ENCODE measurements at places on chromosomes 4 and X. TPM values are rescaled to one million over a fixed set of nuclear protein-coding genes. Genes with fewer than 3 reads are reported as not detected.
A peak's percentile ranks its signal among the peaks of the same experiment; 100 is the strongest.

DNA sequence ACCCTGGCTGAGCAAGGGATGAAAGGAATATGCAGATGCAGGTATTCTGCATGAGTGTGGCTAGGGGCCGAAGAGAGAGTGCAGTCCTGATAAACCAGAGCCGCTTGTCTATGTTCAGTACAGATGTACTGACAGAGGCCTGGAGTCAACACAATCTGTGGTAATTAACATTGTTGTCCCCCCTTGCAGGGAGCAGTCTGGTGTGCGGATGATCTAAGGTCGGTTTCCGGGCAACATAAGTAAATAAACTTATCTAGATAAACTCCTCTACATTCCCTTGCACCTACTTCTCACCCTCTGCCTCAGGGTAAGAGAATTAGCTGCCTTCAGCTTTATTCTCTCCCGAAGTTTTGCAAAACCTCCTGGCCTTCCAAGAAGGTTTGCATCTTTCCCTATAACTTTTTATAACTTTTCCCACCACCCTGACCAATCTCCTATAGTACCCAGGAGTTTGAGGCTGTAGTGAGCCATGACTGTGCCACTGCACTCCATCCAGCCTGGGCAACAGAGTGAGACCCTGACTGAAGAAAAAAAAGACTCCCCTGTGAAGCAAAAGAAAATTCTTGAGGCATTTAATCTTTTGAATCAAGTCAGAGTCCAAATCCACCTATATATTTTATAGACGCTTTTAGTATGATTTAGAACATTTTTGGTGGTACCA lies 26.6 kb downstream of the SNX25 start:
- H3K4me3 ChIP-seq = no peak overlapping the region
- H3K36me3 ChIP-seq = peaks cover 9% of the 10 kb centered on the region
- H3K4me1 ChIP-seq = peaks cover 29% of the 10 kb centered on the region
- DNase-seq = no peak

DNA sequence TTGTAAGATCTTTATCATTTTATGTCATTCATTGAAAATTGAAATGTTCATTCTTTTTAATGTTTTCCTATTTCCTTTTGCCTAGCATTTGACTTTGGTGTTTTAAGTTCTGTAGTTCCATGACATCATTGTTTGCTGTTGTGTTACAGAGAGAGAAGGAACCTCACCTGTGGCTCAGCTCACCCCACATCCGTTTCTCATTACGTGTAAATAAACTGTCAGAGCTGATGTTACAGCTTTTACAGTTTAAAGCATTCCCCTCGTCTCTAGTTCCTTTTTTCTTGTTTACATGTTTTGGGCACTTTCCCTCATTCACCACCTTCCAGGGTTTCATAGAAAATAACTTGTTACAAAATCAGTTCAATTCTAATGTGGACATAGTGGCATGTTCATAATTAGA lies 137.2 kb downstream of the FNIP2 start:
- no peak overlapping the region for H3K4me3 ChIP-seq
- DNase-seq = peak; percentile 20
- H3K27me3 ChIP-seq = no peaks in the 10 kb centered on the region
- H3K36me3 ChIP-seq = peaks cover 12% of the 10 kb centered on the region

Gene ZDHHC15
- 0.23 TPM for total RNA-seq

DNA sequence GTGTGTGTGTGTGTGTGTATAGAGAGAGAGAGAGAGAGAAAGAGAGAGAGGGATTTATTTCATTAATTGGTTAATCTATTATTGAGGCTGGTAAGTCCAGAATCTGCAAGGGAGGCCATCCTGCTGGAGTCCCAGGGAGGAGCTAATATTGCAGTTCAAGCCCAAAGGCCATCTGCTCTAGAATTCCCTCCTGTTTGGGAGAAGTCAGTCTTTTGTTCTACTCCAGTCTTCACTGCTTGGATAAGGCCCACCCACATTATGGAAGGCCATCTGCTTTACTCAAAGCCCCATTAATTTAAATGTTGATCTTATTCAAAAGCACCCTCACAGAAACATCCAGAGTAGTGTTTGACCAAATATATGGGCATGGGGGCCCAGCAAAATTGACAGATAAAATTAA lies 317.5 kb upstream of the RASGEF1B start:
- H3K36me3 ChIP-seq = no peaks in the 10 kb centered on the region
- no peak for DNase-seq
- peaks cover 21% of the 10 kb centered on the region for H3K4me1 ChIP-seq

Data from activated CD4-positive, alpha-beta T cell treated with anti-CD3 and anti-CD28 coated beads for 36 hours (primary cell).